DMS153 (cell line): ENCODE measurements at places on chromosomes 3 and 15.

DNA sequence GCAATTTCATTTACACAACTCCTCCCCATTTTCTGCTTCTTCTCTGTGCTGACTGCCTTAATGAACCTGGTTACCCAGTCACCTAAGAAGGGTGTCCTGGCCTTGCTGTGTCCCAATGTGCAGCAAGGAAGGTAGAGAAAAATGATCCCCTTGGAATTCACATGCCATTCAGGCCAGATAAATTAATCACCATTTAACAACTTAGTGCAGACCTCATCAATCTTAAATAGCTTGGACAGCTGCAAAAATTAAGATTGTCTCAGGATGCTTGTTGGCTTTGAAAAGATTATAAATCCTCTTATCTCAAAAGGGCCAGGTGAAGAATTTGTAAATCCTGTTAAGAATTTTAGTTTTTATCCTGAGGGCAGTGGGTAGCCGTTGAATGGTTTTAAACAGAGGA, 9.7 kb upstream of the CDV3 start:
- DNase-seq: no peak

DNA sequence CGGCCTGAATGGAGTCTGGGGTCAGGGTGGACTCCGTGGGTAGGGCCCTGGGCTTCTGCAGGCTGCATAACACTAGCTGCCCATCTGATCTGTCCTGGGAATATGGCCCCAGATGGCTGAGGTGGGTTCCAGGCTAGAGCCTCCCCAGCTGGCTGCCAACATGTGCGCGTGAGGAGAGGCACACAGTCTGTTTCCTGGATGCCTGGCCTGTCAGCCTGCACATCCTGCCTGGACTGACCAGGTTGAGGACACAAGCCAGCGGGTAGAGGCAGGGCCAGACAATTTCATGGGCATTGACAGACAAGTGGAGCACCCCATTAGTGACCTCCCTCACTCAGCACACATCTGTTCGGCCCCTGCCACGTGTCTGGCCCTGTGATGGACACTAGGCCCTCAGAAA, 29.8 kb upstream of the RPL29 start:
- DNase-seq: no peak

DNA sequence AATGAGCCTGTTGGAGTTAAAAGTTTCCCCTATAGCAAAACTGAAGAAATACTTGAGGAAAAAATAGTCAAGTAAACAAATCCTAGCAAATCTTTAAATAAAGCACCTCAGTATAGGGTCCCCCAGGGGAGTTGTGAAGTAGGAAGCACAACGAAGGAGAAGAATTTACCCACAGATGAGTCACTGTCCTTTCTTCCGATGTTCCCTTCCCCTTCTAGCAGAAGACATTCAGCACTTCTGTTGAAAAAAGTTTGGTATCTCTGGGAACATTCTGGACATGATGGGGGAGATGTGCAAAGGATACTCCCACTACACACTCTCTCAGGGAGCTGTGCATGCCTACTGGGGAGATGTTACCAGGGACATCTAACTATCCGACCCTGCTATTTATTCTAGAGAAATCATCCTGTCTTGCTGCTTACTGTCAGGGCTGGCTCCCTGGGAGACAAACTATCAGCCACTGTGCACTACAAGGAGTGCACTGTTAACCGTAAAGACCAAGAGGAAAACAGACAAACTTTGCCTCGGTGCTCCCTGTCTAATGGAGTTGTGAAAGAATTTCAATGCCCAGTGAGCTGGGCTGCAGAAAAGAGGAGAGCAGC, 93.8 kb downstream of the RFTN1 start:
- DNase-seq: no peak

- DNase-seq: no peak
Observed at GRCh38 chr3:59451800-59452746, 402.2 kb upstream of the CFAP20DC start.

- no peak for DNase-seq
Observed at GRCh38 chr3:129974564-129974832, at the start of gene TRH. TSS of gene TRH (plus strand) at chr3:129974720. CDS start at chr3:129975817, 1,097 bp downstream.

DNA sequence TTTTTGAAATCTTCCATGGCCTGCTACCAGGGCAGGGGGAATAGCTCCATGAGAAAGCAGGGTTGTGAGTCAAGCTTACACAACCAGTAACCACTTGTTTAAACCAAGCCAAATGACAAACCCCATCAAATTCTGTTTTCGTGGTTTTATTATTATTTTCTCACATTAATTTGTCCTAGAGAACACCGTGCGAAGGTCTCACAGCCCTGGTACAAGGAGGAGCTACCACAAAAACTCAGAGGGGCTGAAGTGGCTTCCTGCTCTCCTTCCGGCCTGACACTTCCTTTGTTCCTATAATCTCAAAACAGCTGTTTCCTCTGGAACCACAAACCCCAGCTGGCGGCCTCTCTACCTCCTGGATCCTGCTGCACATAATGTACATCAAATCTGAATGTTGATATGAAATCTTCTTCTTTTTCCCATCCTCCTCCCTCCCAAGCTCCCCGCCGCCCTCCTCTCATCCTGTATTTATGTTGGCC, 375.9 kb downstream of the MCTP2 start:
- DNase-seq: no peak

GRCh38 chr15:96171853-96172296, 158.6 kb upstream of the NR2F2 start:
- DNase-seq: no peak

GRCh38 chr15:59866642-59867041, 137.5 kb upstream of the FOXB1 start:
- no peak for DNase-seq

DNA sequence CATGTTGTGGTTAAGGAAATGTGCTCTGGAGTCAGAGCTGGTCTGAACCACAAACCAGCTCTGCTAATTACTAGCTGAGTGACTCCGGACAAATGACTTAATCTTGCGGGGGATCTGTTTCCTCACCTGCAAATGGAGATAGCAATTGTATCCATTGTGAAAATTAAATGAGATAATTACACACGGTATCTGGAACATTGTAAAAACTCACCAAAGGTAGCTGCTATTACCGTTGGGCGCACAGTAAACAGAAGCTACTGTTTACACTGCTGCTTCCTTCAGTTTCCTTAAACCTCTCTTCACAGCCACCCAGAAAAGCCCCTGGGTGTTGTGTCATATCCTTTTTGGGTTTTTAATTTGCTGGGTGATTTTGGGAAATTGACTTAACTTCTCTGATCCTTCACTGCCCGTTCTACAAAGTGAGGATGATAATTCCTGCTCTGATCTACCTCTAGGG, 107.8 kb downstream of the MEGF11 start:
- peak; percentile 63 for DNase-seq

DNA sequence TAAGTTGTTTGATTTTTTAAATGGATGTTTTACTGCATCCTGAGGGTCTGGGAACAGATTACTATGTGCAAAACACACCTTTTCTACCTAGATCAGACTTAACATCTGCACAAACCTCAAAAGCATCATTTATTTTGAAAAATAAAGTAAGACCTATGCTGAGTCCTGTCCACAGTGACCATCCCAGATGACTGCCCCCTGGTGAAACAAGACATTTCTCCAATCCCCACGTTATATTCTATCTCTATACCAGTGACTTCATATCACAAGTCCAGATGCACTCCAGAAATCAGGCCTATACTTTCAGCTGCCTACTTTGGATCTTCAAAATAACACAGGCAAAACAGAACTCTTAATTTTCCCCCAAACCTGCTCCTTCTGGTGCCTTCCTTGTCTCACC, 143.2 kb downstream of the P2RY1 start:
- no peak for DNase-seq

DNA sequence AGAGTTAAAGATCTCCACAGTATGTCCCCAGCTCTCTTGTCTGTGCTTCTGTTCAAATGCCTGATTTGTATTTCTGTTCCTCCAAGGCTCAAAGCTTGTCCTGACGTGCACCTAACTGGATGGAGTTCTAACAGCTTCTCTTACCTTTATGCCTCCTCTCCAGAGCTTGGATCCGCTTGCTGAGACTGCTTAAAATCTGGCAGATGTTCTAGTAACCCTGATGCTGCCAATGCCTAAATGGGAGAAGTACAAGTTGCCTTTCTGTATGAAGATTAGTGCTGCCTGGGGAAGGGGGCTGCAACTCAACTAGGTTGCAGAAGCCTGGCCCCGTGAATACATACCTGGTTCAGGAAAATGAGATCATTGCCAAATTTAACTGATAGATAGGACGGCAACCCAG, 354.5 kb upstream of the KCNMB2 start:
- no peak for DNase-seq

DNA sequence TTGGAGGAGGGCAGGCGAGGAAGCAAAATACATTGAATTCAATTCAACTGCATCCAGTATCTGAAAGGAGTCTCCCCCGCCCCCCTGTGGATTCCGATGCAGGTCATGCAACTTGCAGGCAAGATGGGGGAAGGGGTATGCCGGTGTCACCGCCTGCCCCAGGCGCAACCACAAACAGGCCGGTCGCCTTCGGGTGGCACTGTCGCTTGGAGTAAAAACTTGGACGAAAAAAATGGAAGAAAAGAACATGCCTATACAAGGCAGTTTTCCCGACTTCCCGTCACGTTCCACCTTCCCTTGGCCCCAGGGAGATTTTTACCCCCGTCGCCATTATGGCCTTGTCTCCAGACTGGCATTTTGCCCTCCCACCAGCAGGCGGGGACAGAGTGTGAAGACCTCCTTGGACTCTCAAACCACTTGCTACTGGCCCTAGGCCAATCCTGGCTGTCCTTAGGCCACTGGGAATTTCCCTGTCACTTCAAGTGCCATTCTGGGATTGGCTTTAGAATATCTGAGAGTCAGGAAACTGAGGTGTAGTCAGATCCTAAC, 1.6 kb upstream of the NTRK3 start:
- no peak for DNase-seq

- DNase-seq: no peak
Observed at GRCh38 chr3:45554006-45554666, 40.4 kb upstream of the LIMD1 start.

DNA sequence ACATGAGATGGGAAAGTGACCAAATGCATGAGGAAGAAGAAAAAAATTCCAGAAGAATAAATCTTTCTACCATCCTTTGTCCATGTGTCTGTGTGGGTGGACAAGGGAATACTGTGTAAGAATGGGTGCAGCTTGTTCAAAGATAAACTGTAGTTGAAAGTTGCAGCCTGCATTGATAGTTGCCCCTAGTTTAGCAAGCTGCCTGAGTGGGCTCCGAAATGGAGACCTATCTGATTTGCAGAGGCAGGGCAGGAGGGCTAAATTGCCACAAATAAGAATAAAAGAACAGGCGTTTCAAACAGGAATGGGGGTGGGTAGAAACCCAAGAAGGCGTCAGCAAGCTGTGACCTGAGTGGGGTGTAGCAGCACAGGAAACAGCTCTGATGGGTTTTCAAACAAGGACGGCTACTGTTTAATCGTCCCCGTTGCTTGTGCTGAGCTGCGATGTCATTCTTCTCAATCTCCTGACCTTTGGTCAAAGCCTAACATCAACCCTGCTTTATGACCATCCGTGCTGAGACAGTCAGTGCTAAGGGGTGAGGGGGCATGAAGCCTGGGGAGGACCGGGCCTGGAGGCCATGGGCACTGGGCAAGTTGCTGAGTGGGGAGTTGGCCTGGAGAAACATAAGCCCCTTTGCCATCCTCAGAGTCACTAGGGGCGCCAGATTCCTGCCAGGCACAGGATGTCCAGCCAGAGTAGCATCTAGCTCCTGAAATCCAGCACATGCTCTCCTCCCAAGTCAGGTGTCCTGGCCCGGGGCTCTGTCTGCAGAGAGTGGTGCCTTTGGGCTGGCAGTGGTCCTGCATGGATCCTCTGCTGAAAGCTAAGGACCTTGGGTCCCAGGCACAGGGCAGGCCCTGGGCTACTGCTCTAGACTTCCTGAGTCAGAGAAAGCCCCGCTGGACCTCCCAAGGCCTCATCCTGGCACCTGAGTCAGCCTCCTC, 19.2 kb upstream of the C15orf39 start:
- DNase-seq: no peak

DNA sequence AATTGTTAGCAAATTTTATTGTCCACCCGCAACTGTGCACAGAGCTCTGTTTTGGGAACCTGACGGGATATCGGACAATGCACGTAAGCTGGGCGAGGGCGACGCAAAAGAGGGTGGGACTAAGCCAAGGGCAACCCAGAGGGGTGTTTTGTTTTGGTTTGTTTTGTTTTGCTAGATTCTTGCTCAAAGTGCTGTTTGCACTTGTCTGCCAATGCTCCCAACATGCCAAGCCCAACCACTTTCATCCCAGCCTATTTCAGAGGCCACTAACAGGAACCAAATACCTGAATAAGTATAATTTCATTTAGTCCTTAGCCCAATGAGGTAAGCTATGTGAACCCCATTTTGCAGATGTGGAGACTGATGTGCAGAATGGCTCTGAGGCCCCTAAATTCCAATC, 9.7 kb upstream of the CMTM7 start:
- DNase-seq: no peak

DNA sequence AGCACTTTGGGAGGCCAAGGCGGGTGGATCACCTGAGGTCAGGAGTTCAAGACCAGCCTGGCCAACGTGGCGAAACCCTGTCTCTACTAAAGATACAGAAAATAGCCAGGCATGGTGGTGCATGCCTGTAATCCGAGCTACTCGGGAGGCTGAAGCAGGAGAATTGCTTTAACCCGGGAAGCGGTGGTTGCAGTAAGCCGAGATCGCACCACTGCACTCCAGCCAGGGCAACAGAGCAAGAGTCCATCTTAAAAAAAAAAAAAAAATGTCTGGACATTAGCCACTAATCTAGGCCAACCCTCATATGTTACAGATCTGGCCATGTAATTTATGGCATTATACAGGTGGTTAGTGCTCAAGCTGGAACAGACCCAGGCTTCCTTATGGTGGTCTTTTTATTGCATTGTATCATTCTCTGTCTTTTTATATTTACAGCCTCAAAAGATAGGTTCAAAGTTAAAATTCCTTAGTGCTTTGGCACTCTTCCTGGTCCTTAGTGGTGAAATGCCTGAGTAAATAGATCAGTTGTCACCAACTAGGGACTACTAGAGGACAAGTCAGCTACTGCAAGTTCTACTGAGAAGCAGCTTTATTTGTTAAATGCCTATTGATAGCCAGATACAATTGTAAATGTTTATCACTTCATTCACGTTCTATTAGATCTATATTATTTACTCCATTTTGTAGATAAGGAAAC, 16.0 kb downstream of the STARD9 start:
- DNase-seq: no peak

GRCh38 chr3:55562700-55563099, 75.6 kb upstream of the WNT5A start:
- DNase-seq: no peak

DNA sequence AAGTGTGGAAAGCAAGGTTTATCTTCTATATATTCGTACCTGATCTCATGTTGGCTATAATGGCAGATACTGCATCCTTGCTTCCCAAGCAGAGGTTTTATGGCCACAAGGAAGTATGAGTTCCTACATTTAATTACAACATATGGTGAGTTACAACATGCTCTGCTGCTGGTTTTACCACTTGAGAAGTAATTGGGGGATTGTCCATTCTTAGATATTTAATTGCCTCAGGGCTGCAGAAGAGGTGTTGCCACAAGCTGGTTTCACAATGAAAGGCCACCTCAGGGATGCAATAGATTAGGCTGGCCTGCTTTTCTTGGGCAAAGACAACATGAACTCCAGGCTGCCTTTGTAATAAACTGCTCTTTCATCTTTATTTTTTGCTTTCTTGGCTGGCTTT, 48.6 kb downstream of the RAP2B start:
- no peak for DNase-seq

GRCh38 chr3:194318511-194319161, 32.5 kb downstream of the CPN2 start:
- DNase-seq: no peak

- no peak for DNase-seq
Observed at GRCh38 chr15:100353449-100353848, 11.7 kb upstream of the ADAMTS17 start.
